Activated T-cell treated with anti-CD3 and anti-CD28 coated beads, Interleukin-2, amount 50 U/mL, for 72 hours (primary cell): ENCODE measurements at places on chromosomes 16 and 17. TPM values are rescaled to one million over a fixed set of nuclear protein-coding genes. Genes with fewer than 3 reads are reported as not detected.
A peak's percentile ranks its signal among the peaks of the same experiment; 100 is the strongest.

- peak overlapping the region; percentile 59 for H3K27ac ChIP-seq
- peaks cover 11% of the 10 kb centered on the region for H3K4me1 ChIP-seq
- H3K36me3 ChIP-seq: peaks cover 3% of the 10 kb centered on the region
- H3K27me3 ChIP-seq: peaks cover 33% of the 10 kb centered on the region
These were observed 50.9 kb downstream of the ERCC4 start for GRCh38 chr16:13970708-13971422.

- H3K27ac ChIP-seq: no peak overlapping the region
- no peaks in the 10 kb centered on the region for H3K4me1 ChIP-seq
These were observed 84.3 kb downstream of the TNFRSF13B start for GRCh38 chr17:16887523-16888095.

HEATR3 gene
- total RNA-seq: 19.5 TPM

- peaks cover 3% of the 10 kb centered on the region for H3K36me3 ChIP-seq
- H3K4me3 ChIP-seq: no peak overlapping the region
- DNase-seq: no peak
- no peak overlapping the region for H3K27ac ChIP-seq
- H3K27me3 ChIP-seq: no peaks in the 10 kb centered on the region
These were observed 72.7 kb downstream of the N4BP1 start for GRCh38 chr16:48537275-48537674.

DNA sequence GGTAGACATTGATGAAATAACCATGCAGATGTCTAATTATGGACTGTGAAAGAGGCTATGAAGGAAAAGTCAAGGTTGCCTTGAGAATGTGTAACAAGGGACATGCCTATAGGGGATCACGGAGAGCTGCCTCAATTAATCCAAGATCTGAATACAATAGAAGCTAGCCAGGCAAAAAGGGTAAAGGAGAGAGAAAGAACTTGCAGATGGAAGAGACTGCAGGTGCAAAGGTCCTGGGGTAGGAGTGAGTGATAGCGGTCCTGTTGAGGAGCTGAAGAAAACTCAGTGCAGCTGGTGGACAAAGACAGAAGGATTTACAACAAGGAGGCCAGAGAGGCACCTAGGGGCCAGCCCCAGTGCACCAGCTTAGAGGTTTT, 15.9 kb upstream of the TNS4 start:
- H3K4me3 ChIP-seq: peak overlapping the region; percentile 79
- peaks cover 12% of the 10 kb centered on the region for H3K27me3 ChIP-seq
- peaks cover 70% of the 10 kb centered on the region for H3K4me1 ChIP-seq
- no peak for DNase-seq
- H3K27ac ChIP-seq: peak overlapping the region; percentile 12
